Omental fat pad (tissue), 4 donors: ENCODE measurements at places on chromosomes 3 and 15. TPM values are rescaled to one million over a fixed set of nuclear protein-coding genes. Genes with fewer than 3 reads are reported as not detected.

GRCh38 chr3:18234717-18235335 is 190.3 kb downstream of the SATB1 start:
- DNase-seq = no peak

The SV2B gene
- 3.5 TPM for total RNA-seq

- no peak for DNase-seq
Measured at GRCh38 chr15:63880744-63881143, 47.0 kb upstream of the HERC1 start.

The LRTM1 gene
- total RNA-seq = not detected

DNA sequence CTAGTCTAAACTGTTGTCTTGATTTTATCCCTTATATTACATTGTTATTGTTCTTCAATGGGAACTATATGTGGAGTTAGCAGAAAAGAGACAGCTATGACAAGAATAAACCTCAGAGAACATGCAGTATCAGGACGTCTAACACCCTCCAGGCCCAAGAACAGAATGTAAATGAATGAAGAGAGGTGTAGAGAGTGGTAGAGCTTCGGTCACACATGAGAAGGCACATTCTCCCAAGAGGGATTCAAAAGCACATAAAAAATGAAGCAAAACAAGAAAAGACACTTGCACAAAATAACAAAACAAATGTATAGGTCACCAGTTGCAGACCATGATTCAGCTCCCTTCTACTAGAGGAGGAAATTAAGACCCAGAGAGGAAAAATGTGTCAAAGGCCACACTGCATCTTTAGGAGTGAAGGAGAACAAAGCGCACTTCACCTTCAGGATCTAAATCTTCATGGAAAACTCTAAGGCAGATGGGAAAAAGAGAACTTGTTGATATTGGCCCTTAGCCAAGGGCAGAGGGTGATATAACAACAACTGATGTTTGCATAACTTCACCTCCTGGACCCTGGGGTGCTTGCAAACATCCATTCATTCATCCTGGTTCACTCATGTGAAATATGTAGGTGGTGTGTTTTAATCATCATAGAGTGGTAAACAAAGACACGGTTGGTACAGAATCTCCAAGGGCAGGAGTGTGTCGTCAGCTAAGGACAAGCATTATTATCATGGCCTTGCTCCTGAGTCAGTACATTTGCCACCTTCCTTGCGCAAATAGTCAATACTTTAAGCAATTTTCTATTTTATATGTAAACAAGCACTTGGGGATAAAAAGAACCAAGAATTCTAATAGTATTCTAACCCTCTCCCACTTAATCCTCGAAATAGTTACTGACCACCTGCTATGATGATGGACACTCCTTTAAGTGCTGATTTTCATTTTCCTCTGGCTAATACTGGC is 8.8 kb downstream of the NEK10 start:
- DNase-seq = no peak
